ENCODE measurements at places on chromosomes 2 and 18.

DNA sequence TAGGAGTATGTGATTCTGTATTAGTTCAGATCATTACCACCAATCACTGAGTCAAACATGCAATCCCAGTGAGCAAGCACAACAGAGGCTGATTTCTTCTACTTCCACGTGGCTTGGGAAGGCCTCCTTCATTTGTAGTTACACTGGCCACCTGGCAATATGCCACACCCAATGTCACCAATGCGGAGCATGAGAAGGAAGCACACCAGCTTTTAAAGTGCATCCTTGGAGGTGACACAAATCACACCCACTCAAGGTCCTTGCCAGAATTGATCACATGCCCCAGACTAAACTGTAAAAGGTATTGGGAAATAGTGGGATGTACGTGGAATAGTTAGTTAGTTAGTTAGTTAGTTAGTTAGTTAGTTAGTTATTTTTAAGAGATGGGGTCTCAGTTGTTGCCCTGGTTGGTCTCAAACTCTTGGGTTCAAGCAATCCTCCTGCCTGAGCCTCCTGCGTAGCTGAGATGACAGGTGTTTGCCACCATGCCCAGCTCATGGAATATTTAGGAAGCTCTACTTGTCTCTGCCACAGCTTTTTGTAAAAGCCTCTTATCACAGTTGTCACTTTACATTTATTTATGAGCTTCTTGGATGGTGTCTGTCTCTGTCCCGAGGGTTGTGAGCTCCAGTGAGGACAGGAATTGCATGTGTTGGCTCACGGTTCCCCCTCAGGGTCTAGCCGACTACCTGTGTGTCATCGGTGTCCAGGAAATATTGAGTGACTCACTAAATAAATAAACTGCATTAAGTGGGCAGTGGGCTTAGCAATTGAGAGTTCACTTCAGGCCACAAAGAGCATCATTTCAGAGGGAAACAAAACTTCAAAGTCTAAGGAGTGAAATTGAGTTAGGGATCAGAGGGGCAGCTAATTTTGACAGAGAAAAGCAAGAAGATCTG is 28.1 kb upstream of the CAB39 start:
- DNase-seq = no peak

DNA sequence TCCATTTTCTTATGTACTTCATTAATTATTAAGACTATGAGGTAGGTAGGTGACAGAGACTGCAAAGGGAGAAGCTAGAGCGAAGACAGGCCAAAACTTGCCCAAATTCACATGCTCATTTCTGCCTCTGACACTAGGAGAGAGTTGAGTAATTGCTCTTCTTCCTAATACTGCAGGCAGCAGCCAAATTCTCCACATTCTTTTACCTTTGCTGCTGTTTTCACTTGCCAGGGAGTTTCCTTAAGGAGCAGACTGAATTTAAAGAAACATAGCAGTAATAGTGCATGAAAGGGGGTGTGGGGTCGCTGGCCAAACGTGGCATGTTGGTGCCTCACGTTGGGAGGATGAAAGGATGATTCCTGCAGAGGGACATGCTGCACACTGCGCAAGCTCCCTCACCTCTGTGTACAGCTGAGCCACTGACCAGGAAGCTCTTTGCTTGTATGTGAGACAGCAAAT is 12.3 kb downstream of the CRIM1 start:
- no peak for DNase-seq

GRCh38 chr2:208426412-208427045 is 19.9 kb downstream of the PTH2R start:
- no peak for DNase-seq

- DNase-seq = peak; percentile 15
Observed at GRCh38 chr2:195408196-195408595, 248.8 kb upstream of the SLC39A10 start.
